PC-9 (cell line): ENCODE measurements at places on chromosomes 5 and 9.

GRCh38 chr9:97975376-97975775 is 7.8 kb upstream of the ANP32B start:
- DNase-seq: no peak

GRCh38 chr5:157343842-157344790 is 78.2 kb downstream of the CYFIP2 start:
- DNase-seq: no peak

GRCh38 chr9:99055384-99055783 is 49.5 kb upstream of the TGFBR1 start:
- DNase-seq: peak; percentile 94

- no peak for DNase-seq
Measured at GRCh38 chr5:178368274-178368673, 135.7 kb upstream of the PHYKPL start.

DNA sequence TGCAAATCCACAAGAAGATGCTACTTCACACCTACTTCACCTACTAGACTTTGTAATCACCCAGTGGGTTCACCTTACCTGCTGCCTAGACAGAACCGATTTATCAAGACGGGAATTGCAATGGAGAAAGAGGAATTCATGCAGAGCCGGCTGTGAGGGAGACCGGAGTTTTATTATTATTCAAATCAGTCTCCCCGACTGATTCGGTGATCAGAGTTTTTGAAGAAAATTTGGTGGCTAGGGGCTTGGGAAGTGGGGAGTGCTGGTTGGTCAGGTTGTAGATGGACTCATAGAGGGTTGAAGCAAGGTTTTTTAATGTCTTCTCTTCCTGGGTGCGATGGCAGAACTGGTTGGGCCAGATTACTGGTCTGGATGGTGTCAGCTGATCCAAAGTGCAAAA is 23.4 kb downstream of the SFXN1 start:
- DNase-seq: no peak

DNA sequence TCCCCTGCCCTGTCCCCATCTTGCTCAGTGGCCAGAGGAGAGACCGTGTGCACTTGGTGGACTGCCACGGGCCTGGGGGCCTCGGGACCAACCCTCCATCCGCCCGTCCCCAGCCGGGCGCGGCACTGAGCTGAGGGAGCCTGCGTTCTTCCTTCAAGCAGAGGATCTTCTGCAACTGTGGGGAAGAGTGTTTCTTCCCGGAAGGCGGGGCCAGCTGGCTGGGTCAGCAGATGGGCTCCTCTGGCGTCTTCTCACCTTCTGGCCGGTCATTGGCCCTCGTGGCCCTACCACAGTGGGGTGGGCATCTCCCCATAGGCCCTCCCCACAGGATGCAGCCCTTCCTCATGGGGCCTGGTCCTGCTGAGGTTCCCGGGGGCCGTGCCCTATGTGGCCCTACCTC is 17.4 kb downstream of the RXRA start:
- DNase-seq: no peak

- DNase-seq: no peak
Measured at GRCh38 chr9:24073007-24073592, 247.1 kb upstream of the ELAVL2 start.

DNA sequence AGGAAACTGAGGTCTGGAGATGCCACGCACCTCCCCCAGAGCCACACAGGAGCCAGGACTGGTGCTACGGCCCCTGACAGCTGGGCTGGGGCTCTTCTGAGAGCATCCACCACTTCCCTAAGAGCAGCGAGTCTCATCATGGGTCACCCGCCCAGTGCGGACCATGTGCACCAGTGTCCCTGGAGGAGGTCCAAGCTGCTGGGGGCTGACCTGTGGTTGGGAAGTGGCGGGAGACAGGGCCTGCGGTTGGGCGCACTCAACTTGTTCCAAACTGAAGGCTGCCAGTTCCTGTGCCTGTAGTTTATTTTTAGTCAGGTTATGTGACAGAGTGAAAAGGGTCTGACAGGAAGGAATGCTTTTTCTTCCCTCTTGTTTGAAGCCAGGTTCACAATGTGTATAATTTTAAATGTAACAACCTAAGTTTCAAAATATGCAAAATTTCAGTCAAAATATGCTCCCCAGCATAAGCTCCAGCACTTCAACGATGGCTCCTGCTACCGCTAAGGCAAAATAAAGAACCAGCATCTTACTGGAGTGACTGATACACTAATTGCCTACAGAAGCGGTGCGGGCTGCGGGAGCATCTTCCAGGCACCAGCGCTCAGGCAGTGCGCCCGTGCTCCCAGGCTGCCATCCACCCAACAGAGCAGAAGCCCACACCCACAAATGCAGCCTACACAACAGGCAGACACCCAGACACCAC is 14.8 kb downstream of the BARHL1 start:
- peak; percentile 28 for DNase-seq

- no peak for DNase-seq
Measured at GRCh38 chr5:57844410-57844809, 361.8 kb upstream of the ACTBL2 start.

DNA sequence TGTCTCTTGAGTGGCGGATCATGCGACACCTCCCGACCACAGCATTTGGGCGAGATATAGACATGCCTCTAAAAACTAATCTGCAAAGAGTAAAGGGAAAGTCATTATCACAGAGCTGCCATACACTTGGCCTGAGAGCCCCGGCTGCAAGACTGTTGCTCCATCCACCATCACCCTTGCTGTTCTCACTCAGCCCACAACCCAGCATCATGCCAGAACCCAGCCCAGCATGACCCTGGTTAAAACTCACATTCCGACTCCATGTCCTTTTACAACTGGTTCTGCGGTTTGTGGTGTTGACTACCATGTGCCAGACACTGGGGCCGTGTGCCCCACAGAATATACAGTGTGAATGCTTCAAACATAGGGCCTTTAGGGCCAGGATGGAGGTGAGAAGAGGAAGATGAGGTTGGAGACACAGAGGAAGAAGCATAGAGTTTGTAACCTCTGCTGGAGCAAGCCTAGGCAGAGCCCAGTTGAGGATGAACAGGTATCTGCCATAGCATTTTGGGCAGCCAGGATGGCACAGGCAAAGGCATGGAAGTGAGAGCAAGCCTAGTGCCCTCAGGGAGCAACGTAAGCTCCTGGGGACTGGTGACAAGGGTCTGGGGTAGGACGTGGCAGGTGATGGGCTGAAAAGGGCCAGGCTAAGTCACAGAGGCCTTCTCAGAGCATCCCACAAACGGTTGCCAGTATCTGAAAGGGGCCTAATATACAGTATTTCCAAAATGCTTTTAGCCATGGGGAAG is 37.5 kb upstream of the SMU1 start:
- DNase-seq: no peak

DNA sequence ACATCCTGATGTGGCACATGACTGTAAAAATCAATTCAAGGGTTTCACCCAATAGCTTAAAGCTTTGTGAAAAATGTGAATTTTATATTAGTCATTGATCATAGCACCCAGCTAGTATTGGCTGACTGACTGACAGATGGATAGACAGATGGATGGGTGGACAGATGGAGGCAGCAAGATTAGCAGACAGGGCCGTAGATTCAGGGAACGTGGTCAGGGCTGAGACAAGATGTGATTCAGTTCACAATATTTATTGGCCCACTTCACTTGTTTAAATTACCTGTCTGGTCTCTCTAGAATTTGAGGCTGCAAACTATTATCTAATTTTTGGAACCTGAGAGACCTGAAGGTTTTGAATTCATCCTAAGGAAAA is 12.0 kb upstream of the PCSK5 start:
- no peak for DNase-seq

- peak; percentile 19 for DNase-seq
Measured at GRCh38 chr5:163695830-163696578, 190.6 kb downstream of the MAT2B start.

- DNase-seq: no peak
Measured at GRCh38 chr5:140181525-140181924, 6.5 kb downstream of the CYSTM1 start.

GRCh38 chr9:92245005-92245797 is 48.3 kb downstream of the IARS1 start:
- DNase-seq: no peak

GRCh38 chr5:40675396-40676133 is 4.2 kb upstream of the PTGER4 start:
- no peak for DNase-seq

DNA sequence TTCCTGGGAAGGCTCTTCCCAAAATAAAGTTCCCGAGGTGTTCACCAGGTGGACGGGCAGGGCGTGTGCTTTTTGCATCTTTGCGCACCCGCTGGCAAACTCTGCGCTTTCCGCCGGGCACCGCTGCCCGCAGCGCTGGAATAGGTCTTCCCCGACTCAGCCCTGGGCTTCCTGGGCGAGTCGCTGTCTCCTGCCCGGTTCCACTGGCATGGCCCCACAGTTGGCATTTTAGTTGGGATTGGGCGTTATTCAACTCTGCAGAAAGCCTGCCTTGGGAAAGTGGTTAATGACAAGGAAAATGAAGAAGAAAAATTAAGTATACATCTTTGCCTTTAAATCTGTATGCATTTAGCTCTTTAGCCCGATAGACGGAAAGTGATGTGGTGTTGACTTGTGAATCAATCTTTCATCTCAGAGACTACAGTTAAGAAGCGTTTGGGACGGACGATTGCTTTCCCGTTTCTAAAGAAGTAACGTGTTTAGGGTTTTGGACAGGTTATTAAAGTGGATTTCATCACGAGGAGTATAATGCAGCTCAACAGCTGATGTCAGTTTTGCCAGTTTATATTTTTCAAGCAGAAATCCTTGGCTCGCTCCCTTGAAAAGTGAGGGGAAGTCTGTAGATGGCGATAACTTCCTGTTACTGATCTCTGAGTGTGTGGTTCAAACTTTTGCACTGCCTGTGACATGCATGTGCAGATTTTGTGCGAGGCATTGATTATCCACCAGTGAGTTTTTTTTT is 946 bp downstream of the ADCY2 start:
- DNase-seq: no peak

DNA sequence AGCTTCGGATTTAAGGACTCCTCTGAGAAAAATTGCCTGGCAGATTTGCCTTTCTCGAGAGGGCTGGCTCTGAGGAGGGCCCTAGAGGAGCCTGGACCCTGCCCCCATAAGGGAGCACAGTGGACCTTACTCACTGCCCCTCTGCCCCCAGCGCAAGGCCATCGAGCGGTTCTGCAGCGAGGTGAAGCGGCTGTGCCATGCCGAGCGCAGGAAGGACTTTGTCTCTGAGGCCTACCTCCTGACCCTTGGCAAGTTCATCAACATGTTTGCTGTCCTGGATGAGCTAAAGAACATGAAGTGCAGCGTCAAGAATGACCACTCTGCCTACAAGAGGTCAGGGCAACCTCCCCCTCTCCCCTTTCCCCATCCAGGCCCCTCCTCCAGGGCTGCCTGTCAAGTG is 34.6 kb downstream of the CYFIP2 start:
- no peak for DNase-seq

- no peak for DNase-seq
Measured at GRCh38 chr5:97528941-97529340, 345.9 kb upstream of the RIOK2 start.

DNA sequence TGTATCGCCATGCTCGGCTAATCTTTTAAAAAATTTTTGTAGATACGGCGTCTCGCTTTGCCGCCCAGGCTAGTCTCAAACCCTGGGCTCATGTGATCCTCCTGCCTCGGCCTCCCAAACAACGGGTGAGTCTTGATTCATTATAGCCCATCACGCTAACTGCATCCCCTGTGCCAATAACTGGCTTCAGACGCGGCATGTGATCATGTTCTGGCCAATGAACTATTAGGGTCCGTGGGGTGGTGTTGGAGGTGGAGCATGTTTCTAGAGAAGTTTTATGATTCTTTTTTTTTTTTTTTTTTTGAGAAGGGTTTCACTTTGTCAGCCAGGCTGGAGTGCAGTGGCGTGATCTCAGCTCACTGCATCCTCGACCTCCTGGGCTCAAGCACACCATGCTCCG is 51.0 kb downstream of the FGF18 start:
- no peak for DNase-seq

- DNase-seq: no peak
Measured at GRCh38 chr5:116411101-116411571, 163.5 kb downstream of the SEMA6A start.

DNA sequence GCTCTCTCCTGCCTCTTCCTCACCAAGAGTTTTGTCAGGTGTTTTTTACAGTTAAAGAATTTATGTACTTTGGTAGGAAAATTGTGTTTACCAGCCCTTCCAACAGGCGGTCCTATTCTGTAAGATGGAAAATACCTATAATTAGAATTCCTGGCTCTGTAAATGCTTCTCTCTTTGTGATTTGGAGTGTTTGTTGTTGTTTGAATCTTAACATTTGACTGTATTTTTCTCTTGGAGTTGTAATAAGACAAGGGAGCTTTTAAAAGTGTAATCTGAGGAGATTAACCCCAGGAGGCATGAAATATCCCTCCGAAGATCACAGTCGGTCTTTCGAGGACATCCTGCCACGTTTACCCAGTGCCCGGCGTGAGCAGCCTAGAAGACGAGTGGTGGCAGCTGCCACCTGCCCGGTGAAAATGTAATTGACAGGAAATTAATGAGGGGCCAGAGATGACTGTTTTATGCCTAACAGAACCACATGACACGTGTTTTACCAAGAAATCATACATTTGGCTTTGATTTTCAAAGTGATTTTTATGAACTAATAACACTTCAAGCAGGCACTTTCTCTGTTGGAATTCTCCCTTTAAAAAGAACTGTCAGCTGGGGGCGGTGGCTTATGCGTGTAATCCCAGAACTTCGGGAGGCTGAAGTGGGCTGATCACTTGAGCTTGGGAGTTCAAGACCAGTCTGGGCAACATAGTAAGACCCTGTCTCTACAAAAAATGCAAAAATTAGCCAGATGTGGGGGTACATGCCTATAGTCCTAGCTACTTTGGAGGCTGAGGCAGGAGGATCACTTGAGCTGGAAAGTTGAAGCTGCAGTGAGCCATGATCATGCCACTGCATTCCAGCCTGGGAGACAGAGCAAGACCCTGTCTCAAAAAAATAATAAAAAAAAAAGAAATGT is 20.0 kb downstream of the ANKRD33B start:
- DNase-seq: no peak

GRCh38 chr5:170818232-170818631 is 34.7 kb downstream of the GABRP start:
- DNase-seq: no peak

DNA sequence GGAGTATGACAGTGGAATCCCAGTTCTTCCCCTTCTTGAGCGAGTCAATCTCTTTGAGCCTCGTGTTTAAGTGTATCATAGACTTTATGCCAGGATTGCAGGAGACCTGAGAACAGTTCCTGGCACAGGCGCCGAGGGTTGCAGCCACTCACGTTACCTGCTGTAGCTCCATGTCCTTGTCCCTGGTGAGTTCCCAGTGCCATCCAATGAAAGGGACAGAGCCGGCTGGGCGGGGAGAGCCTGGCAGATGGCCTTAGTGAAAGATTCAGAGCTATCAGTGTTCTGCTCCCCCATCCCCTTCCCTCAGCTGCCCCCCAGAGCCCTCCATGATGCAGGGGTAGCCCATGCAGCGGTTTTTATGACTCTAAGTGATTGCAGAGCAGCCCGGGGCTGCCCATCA is 554.0 kb downstream of the BNC2 start:
- DNase-seq: no peak

DNA sequence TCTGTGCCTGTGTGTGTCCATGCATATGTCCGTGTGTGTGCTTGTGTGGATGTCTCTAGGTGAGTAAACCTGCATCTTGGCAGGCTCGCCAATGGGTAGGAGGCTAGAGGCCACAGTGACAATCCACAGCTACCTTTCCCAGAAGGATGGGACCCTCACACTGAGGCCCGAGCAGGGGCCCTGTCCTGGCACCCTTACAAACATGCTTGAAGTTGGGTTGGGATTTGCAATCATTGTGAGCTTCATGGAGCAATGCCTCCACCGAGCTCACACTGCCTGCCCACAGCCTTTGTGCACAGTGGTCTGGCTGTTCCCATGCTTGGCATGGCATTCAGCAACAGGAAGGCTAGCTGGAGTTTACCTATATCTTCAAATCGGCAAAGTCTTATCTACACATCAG is 311.1 kb upstream of the IRX1 start:
- DNase-seq: no peak
